Activated T-cell treated with anti-CD3 and anti-CD28 coated beads, Interleukin-2, amount 50 U/mL, for 48 hours (primary cell): ENCODE measurements at places on chromosomes 11 and 22.
A peak's percentile ranks its signal among the peaks of the same experiment; 100 is the strongest.

DNA sequence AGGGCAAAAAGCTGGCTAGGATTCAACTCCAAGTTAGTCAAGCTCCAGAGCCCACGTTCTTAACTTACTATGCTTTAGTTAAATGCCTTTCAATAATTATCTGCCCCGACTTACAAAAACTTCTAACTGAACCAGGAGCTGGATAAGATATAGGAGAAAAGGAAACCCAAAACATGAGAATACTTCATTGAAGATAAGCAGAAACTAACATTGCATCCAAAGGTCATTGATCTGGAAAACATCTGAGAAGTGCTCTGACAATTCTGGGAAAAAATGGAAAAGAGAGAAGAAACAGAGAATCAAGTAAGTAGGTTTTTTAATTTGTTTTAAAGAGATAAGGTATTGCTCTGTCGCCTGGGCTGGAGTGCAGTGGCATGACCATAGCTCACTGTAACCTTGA, 27.2 kb downstream of the ACAT1 start:
- DNase-seq, result no peak

- no peak for DNase-seq
Measured at GRCh38 chr11:110807801-110808200, 95.6 kb upstream of the ARHGAP20 start.

DNA sequence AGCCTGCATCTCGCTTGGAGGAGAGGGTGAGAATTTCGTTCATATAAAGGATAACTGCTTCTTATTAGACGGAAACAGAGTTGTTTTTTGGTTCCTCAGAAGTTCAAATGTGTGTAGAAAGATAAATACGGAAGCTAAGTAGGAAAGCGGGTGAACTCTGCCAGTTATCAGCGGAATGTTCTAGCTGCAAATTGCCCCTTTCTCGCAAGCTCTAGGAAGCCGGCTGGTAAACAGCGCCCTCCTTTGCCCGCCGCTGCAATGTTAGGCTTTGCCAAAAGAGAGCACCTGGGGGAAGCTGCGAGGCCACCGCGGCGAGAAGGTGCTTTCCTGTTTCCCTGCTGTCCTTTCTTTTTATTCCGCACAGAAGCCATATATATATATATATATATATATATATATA, 67.0 kb downstream of the IGLL5 start:
- DNase-seq, result peak; percentile 60

GRCh38 chr11:111303461-111303860, 5.1 kb downstream of the POU2AF3 start:
- DNase-seq, result no peak

DNA sequence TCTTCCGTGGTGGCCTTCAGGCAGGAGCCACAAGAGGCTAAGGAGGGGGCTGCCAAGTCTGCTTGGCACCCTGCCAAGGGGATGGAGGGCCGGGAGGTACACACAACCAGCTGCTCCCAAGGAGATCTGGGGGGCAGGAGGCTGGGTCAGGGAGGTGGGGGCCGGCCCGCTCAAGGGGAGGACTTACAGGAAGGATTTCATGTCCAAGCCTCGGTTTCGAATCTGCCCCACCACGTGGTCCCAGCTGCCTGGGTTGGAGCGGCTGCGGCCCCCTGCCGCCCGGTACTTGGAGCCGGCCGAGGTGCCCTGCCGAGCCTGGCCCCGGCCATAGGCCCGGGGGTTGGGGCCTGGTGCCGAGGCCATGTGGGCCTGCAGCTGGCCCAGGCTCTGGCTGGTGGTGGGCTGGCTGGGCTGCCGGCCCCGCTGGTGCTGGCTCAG, 33.5 kb downstream of the LRRC10B start:
- DNase-seq, result no peak

- DNase-seq, result no peak
Measured at GRCh38 chr11:60389279-60389910, 6.9 kb upstream of the MS4A14 start.

DNA sequence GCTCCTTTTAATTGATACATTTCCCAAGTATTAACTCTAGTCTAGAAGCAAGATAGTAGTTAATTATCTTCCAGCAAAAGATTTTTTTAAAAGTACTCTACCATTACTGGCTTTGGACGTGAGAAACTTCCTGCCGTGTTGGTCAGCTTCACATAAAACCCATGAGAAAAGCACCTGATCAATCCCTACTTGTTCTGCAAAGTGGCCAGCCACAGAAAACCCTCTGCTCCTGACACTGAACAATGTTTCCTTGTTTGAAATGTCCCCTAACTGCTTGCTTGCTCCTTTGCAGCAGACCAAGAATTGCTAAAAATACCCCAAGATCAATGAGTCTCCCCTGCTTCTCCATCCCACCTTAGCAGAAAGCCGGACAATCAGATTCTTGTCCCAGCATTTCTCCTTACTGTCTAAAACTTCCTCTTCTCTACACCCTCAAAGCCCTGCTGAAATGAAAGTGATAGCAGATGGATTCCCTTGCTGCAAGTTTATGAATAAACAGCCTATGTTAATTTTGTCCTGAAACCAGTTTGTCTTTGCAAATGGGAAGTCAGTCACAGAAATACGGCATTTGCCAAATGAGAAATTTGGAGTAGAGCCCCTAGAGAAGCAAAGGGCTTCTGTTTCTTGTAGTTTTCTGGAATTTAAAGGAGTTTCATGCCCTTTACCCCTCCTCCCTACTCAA, 207.1 kb upstream of the ARHGAP20 start:
- DNase-seq, result no peak

DNA sequence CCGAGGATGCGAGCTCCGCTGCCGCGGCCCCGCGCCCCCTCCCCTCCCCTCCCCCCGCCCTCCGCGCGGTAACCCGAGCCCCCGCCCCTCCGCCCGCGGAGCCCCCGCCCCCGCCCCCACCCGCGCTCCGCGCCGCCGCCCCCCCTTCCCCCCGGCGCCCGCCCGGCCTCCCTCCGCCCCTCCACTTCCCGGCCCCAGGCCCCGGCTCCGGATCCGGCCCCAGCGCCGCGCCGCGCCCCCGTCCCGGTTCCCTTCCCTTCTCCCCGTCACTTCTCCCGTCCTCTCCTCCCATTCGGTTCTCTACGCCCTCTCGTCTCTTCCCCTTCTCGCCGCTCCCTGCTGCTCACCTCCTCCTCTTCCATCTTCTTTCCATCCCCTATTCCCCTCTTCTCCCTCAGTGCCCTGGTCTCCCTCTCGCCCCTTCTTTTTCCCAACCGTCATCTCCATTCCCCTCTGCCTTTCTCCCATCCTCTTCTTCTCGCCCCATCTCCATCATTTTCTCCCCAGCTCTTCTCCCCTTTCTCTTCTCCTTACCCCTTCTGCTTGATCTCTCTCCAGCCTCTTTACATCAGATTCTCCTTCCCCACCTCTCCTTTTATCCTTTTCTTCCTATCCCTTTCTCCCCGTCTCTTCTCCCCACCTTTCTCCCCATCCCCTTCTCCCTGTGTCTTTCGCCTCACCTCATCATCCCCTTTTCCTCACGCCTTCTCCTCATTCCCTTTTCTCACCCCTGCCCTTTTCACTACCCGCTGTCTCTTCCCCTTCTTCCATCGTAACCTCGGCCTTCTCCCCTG, at the start of gene DCHS1:
DCHS1 (minus strand) TSS at position 20 of the 794 bp plus-strand sequence. CDS start 14,196 bp downstream, outside the sequence.
- DNase-seq, result no peak

DNA sequence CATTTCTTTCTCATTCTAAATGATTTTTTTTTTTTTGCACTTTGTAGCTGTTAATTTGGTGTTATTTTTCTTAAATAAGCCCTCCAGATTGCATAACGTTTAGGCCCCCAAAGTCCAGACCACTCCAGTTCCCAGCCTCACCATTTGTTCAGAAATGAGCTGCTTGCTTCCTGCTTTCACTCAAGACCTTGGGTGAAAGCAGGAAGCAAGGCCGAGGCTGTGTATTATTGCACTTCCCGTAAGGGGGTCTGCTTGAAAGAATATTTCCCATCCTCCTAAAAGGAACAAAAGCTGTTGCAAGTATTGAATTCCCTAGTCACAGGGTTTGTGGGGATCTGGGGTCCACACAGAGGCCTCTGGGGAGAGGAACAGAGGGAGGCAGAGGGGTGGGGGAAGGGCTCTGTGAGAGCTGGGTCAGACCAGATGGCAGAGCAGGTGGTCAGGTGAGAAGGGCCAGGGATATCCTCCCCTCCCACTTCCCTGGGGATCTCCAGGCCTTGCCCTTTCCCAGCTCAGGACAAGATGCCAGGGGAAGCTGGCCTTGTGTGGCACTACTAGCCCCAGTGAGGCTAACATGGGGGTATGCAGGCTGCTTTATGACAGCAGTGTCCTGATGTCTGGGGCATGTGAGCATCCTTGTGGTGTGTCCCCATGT, 51.6 kb upstream of the MYEOV start:
- DNase-seq, result no peak

DNA sequence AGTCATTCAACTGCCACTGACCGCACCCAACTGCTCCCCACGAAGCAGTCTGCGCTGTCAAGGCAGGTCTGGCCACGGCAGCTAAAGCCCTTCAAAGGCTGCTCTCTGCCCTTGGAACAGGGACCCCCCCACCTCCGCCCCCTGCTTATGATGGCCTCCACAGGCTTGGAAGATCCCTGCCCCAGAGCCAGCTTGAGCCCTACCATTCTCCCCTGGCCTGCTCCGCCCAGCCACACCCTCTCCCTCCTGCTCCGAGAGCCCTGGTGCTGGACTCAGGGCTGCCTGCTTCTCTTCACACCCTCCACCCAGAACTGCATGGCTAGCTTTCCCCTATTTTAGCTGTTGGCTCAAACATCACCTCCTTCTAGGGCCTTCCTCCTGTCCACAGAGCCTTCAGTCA, 19.0 kb downstream of the ZMAT5 start:
- DNase-seq, result no peak

- DNase-seq, result peak; percentile 66
Measured at GRCh38 chr22:24592851-24593558, at the start of gene LRRC75B. Gene LRRC75B, minus strand, starts transcription at chr22:24593073. Its CDS starts 34 bp downstream, at chr22:24593039.

- DNase-seq, result peak; percentile 61
Measured at GRCh38 chr11:67266449-67267187, at the start of gene GRK2. Gene GRK2, plus strand, starts transcription at chr11:67266473. Its CDS starts 227 bp downstream, at chr11:67266700.

GRCh38 chr11:95337175-95337957, 106.4 kb upstream of the SESN3 start:
- DNase-seq, result peak; percentile 59

- no peak for DNase-seq
Measured at GRCh38 chr11:119388103-119388502, 6.6 kb upstream of the USP2 start.

DNA sequence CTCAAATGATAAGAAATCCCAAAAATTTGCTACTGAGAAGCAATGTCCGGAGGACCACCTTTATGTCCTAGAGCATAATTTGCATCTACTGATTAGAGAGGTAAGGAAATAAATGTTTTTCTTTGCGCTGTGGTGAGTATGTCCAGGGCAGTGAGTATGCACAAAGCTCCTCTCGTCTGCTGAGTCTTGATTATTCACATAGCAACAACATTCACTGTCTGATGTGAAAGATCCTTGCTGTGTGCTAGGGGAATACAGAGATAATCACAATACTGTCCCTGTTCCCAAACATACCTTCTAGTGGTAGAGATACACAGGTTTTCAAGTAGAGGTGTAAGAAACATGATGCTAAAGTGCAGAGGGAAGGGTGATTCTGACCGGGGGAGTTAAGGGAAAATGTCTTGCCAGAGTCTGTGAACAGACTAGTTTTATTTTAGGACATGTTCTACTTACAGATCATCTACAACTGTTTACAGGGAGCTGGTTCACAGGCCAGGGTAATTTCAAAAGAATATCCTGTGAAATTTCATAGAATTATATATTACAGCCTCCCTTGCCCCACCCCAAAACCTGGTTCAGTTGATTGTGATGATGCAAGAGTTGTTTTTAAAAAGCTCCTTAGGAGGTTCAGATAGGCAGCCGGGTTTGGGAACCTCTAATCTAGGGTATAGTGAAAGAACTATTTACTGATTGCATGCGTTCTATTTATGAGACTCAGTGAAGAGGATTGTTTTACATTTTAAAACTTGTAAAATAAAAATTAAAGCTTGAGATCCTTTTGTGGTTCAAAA, 12.6 kb downstream of the MED17 start:
- no peak for DNase-seq

- no peak for DNase-seq
Measured at GRCh38 chr11:3154001-3154599, 11.0 kb downstream of the OSBPL5 start.

DNA sequence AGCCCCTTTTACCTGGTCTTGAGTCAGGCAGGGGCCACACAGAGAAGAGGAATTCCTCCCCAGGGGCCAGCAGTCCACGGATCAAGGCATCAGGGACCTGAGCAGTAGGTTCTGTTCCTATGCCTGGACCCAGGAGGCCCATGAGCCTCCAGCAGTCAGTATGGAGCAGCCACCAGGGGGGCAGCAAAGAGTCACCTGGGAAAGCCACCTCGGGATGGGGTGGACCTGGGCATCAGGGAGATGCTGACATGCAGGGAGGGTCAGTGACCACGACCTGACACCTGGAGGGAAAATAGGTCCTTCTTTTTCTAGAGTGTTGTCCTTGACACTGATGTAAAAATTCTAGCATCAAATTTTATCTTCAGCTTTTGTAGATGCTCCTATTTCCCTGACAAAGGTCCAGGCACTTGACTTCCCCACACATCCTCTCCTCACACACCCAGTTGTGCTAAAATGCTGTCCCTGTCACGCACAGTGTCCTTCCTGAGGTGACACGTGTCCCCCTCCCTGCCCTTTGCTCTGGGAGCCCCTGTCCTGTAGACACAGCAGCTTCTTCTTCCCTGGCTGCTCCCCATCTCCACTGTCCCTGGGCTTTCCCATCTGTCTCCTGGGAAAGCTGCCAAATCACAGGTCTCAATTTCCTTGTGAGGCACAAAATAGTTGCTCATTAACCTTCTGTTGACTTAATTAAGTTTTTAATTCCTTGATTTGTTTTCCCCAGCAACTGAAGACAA, 70.0 kb upstream of the IGLL5 start:
- no peak for DNase-seq

DNA sequence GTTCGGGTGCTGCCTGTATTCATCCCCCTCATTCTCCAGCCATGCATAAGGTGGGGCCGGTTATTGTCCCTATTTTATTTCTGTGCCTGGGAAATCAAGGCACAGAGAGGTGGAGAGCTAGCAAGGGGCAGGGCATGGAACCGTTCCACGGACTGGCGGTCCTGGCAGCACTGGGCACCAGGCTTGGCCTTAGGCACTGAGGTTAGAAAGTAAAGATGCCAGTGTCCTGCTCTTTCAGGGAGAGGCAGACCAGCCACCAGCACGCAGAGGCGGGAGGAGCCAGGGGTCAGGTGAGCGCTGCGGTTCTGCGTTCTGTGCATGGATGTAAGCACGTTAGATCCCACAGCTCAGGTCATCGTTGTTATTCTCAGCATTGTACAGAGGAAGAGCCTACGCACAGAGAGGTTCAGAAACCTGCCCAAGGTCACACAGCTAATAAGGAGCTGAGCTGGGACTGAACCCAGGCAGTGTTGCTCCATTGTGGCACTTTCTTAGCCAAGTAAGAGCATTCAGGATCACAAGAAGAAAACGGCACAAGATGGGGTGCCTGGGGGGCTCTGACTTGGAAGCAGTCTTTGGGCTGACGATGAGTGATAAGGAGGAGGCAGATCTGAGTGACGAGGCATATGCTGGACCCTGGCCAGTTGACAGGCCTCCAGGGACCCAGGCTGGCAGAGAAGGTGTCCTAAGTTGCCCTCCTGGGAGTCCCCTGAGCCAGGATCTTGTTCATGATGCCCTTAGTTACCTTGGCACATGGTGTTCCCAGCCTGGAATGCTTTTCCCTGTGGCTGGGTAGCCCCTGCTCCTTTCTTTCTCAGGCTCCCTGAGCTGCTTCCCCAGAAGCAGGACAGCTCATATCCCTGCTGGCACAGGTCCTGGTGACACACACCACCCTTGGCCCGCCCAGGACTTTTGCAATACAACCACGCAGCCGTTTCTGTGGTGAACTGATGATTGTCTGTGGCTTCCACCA, 41.1 kb downstream of the OSBPL5 start:
- DNase-seq, result no peak

GRCh38 chr11:60504219-60504905, 10.8 kb upstream of the MS4A13 start:
- peak; percentile 21 for DNase-seq
